ENCODE measurements at places on chromosomes 13 and 19.

GRCh38 chr13:100767192-100767591 lies 92.6 kb upstream of the TMTC4 start:
- no peak for DNase-seq

DNA sequence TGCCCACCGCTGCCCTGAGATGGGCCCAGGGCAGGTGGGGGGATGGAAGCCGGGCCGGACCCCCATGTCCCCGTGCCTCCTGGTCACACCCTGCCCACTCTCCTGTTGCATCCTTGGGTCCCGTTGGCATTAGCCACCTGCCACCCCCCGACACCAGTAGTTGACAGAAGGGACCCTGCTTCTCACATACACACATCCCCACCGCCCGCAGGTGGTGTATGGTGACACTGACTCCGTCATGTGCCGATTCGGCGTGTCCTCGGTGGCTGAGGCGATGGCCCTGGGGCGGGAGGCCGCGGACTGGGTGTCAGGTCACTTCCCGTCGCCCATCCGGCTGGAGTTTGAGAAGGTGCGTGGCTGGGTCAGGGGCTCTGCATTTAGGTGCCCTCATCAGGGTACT lies 5.2 kb upstream of the SPIB start:
- DNase-seq, result no peak

DNA sequence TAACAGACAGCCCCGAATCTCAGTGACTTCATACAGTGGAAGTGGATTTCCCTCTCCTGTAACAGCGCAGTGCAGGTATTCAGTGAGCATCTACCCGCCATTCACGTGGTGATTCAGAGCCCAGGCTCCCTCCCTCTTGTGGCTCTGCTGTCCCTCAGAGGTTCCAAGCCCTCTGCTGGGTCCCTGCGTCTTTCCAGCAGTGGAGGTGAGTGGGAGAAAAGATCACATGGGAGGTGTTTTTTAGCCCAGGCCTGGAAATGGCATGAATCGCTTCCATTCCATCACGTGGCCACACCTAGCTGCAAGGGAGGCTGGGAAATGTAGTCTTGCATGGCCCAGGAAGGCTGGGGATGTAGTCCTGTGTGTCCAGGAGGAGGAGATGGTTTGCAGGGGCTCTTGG lies 61.4 kb downstream of the DPF1 start:
- DNase-seq, result no peak

- DNase-seq, result no peak
Observed at GRCh38 chr19:44744871-44745332, 3.6 kb upstream of the BCL3 start.

DNA sequence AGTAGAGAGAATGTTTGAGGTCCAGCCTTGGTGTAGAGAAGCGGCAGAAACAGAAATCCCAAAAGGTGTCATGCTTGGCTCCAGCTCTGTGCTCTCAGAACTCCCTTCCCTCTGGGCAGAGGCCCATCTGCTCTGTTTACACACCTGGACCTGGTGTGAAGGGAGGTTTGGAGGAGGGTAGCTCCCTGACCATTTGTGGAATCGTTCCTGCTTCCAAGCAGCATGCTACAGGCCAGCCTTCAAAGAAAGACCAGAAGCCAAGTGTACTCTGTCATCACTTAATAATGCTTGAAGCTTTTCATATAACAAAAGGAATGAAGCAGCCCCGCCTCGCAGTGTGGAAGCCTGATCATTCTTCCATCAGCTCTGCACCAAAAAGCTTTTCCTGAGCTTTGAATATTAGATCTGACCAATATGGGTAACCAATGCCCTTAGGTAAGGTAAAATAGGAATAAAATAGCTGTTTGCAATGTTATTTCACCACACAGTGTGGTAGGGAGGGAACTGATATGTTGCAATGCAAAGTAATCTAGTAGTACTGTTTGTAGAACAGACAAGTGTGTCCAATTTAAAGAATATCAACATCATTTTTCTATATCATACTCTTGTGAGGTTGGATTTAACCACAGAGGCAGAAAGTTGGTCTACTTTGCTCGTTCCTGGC lies 63.3 kb downstream of the ZIC5 start:
- no peak for DNase-seq

GRCh38 chr13:104382951-104383350 lies 1316.7 kb upstream of the SLC10A2 start:
- no peak for DNase-seq

GRCh38 chr19:48779636-48780035 lies 24.3 kb downstream of the FGF21 start:
- no peak for DNase-seq

DNA sequence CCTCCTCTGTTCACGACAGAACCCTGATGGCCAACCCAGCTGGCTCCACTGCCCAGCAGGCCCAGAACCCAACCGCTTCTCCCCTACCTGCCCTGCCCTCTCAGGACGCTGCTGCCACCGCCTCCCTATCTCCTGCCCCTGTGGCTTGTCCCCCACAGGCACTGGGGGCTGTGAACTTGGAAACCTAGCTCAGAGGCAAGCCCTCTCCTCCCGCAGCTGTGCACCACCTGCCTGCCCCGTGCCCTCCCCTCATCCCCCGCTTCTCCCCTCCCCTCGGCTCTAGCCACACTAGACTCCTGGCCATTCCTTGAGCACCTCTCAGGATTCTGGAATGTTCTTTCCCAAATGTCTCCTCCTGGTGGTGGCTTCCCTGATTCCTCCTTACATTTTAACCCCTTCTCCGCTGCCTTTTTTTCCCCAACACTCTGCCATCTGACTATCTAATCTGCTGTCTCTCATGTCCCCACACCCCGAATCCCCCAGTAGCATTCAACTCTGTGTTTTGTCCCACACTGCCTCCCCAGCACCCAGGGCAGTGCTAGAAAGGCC lies 6.7 kb downstream of the NANOS3 start:
- no peak for DNase-seq

All from BJ (cell line).